ENCODE measurements at places on chromosomes 11 and 22.

- no peak for DNase-seq
These were observed 258.8 kb downstream of the MIAT start for GRCh38 chr22:26916236-26916635.

- no peak for DNase-seq
These were observed 71.2 kb downstream of the LRRC32 start for GRCh38 chr11:76599041-76600013.

DNA sequence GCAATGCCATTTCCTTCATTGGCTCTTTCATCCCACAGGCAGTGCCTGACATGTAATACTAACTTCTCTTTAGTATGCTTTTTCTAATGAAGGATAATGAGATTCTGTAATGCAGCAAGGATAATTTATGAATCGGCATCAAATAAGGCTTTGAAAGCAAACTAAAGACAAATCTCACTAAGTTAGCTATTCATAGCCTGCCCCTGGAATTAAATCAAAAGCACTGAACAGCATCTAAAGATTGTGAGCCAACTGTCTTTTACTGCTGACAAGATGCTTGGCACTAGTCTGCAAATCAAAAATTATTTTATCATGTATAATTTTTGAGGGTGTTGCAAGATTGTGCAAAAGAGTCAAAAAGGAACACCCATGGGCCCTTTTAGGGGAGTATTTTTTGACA is 265.0 kb downstream of the CASP12 start:
- DNase-seq = no peak

- no peak for DNase-seq
These were observed 63.4 kb downstream of the SLC22A12 start for GRCh38 chr11:64654439-64654838.

GRCh38 chr22:48870436-48870835 is 957.2 kb downstream of the BRD1 start:
- no peak for DNase-seq

GRCh38 chr11:25766332-25767015 is 565.5 kb upstream of the ANO3 start:
- no peak for DNase-seq

- no peak for DNase-seq
These were observed 30.4 kb upstream of the CRTAM start for GRCh38 chr11:122807731-122808477.

GRCh38 chr11:124669193-124669592 is 4.3 kb downstream of the SIAE start:
- DNase-seq = peak; percentile 59
